Smooth muscle cell of bladder (primary cell): ENCODE measurements at places on chromosomes 1 and 21. TPM values are rescaled to one million over a fixed set of nuclear protein-coding genes. Genes with fewer than 3 reads are reported as not detected.

LRRC3 gene
- under 0.01 and 0.14 TPM in 2 replicates for total RNA-seq

PDZK1IP1 gene
- not detected in 2 replicates for total RNA-seq

SZT2 gene
- total RNA-seq: 19.2 and 28.7 TPM in 2 replicates

AURKAIP1 gene
- 93.0 and 96.6 TPM in 2 replicates for total RNA-seq

TSPAN2 gene
- total RNA-seq: 3.5 and 34.8 TPM in 2 replicates

CFAP74 gene
- total RNA-seq: not detected in 2 replicates

CELA2A gene
- 0.14 and 0.37 TPM in 2 replicates for total RNA-seq

LINGO4 gene
- total RNA-seq: not detected in 2 replicates

IL19 gene
- 0.28 TPM in 1 of 2 replicates, not detected in the other for total RNA-seq

CCDC185 gene
- total RNA-seq: not detected in 2 replicates

PTPRC gene
- under 0.01 TPM in 1 of 2 replicates, not detected in the other for total RNA-seq

RAB25 gene
- total RNA-seq: not detected in 2 replicates

LHX8 gene
- 1.00 TPM in 1 of 2 replicates, not detected in the other for total RNA-seq

MAB21L3 gene
- total RNA-seq: 0.28 TPM in 2 replicates

CLEC20A gene
- not detected in 2 replicates for total RNA-seq

CYP4A22 gene
- not detected in 2 replicates for total RNA-seq

PATJ gene
- 6.8 and 8.7 TPM in 2 replicates for total RNA-seq

BEND5 gene
- 0.18 TPM in 1 of 2 replicates, not detected in the other for total RNA-seq

OR2T8 gene
- not detected in 2 replicates for total RNA-seq

ST6GALNAC5 gene
- 0.43 and 1.1 TPM in 2 replicates for total RNA-seq

CELA3A gene
- not detected in 2 replicates for total RNA-seq

SHISAL2A gene
- not detected in 2 replicates for total RNA-seq

MRPS14 gene
- total RNA-seq: 29.2 and 29.3 TPM in 2 replicates

TSSK3 gene
- 0.43 and 0.65 TPM in 2 replicates for total RNA-seq

ENAH gene
- total RNA-seq: 109 and 121 TPM in 2 replicates

FCRLA gene
- 0.37 and 0.71 TPM in 2 replicates for total RNA-seq

CELSR2 gene
- 1.00 and 1.5 TPM in 2 replicates for total RNA-seq

ADGRL4 gene
- 4.3 and 9.5 TPM in 2 replicates for total RNA-seq

FCER1G gene
- not detected in 2 replicates for total RNA-seq

TNFRSF18 gene
- total RNA-seq: 0.55 TPM in 1 of 2 replicates, not detected in the other

KIF14 gene
- total RNA-seq: 1.2 and 1.3 TPM in 2 replicates

ZMYND12 gene
- 0.28 and 1.2 TPM in 2 replicates for total RNA-seq

CASZ1 gene
- total RNA-seq: under 0.01 and 0.14 TPM in 2 replicates

TMPRSS2 gene
- total RNA-seq: not detected in 2 replicates

VCAM1 gene
- 191 and 648 TPM in 2 replicates for total RNA-seq

OR2L8 gene
- total RNA-seq: not detected in 2 replicates

MIXL1 gene
- total RNA-seq: not detected in 2 replicates

MAP3K7CL gene
- 3.1 and 3.7 TPM in 2 replicates for total RNA-seq

CR1L gene
- total RNA-seq: not detected in 2 replicates

LRRC39 gene
- 0.28 and 0.46 TPM in 2 replicates for total RNA-seq

BGLAP gene
- total RNA-seq: 0.09 and 0.14 TPM in 2 replicates

INSRR gene
- total RNA-seq: not detected in 2 replicates

RIPPLY3 gene
- not detected in 2 replicates for total RNA-seq

OR2M3 gene
- not detected in 2 replicates for total RNA-seq

YOD1 gene
- total RNA-seq: 4.0 and 4.6 TPM in 2 replicates
